Activated gamma-delta T cell (primary cell): ENCODE measurements at places on chromosomes 4 and X.
A peak's percentile ranks its signal among the peaks of the same experiment; 100 is the strongest.

DNA sequence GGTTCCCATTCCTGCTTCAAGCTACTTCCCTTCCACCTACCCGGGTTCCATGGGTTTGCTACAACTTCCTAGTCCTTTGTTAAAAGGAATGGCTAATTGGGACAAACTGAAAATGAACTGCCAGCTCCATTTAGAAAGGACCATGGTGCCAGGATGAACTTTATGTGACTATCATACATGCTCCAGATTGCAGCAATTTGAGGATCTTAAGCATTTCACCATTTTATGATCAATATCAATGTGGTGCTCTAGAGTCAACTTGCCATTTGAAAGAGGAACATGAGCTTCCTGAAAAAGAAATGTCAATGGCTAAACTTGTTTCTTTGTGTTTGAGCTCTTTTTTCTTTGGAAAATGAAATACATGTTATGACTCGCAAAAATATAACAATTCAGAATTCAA, 92.7 kb upstream of the IL15 start:
- no peak for DNase-seq

GRCh38 chrX:7062276-7062675, 85.2 kb upstream of the STS start:
- DNase-seq, result no peak

DNA sequence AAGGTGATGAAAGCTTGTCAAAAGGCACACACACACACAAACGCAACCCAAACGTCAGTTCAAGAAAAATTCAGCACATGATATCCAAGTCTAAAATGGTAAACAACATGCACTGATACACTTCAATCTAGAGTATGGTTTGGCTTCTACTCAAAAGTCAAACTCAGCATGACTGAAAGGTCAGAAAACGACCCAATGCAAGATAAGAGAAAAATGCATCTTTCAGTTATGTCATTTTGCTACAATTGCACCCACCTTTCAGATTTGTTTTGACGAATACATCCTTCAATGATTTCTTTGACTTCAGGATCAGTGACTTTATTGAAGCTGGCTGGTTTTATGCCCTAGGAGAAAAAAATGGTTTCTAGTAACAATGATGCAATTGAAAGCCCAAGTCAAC, 56.3 kb downstream of the WNK3 start:
- DNase-seq, result no peak

- DNase-seq, result no peak
Observed at GRCh38 chr4:152434011-152434410, 101.9 kb downstream of the FBXW7 start.

- DNase-seq, result no peak
Observed at GRCh38 chr4:84502333-84502954, 3.4 kb upstream of the NKX6-1 start.

- no peak for DNase-seq
Observed at GRCh38 chr4:87975466-87975865, at the start of gene SPP1. Gene SPP1, plus strand, starts transcription at chr4:87975714. Its CDS starts 1,182 bp downstream, at chr4:87976896.

- no peak for DNase-seq
Observed at GRCh38 chr4:10161146-10161545, 44.5 kb upstream of the WDR1 start.

DNA sequence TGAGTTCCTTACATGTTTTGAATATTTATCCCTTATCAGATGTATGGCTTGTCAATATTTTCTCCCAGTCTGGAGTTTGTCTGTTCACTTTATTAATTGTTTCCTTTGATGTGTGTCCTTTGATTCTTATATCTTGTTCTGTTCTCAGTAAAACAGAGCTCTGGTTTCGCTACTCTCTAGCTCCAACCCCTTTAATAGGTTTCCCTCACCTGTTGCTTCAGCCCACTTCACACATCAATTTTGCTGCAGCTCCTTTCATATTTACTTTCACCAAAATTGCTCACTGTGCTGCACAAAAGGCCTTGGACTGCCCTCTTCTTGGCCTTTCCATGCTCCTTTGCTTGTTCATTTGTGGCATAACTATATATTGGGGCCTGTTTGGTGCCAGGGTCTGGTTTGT, 85.1 kb downstream of the CFAP299 start:
- DNase-seq, result no peak

DNA sequence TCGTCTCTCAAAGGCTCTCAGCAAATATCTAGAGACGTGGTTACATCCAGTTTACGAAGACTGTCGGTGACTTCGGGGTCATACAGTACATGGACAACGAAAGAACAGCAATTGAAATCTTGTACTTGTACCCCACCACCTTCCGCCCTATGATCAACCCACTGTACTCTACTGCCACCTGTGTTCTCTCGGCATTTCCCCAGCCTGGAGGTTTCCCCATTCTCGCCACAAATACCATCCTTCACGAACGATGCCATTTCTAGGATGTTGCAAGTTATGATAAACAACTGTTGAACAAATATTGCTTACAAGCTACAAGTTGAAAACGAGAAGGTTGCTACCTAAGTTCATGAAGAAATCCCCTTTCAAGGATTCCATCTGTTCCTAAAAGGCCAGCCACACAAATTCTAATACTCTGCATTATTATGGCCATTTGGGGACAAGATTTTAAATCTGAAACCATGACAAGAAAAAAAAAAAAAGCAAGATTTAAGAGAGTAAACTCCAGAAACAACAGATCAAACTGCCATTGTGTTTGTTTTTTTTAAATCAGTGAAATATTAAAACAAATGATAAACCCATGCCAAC, 1.6 kb downstream of the APBB2 start:
- DNase-seq, result no peak

GRCh38 chrX:115941388-115941787, 229.2 kb upstream of the AGTR2 start:
- no peak for DNase-seq

GRCh38 chr4:66373268-66373667, 703.0 kb upstream of the EPHA5 start:
- DNase-seq, result no peak

GRCh38 chrX:104113222-104113965, 1.1 kb downstream of the ZCCHC18 start:
- DNase-seq, result no peak

DNA sequence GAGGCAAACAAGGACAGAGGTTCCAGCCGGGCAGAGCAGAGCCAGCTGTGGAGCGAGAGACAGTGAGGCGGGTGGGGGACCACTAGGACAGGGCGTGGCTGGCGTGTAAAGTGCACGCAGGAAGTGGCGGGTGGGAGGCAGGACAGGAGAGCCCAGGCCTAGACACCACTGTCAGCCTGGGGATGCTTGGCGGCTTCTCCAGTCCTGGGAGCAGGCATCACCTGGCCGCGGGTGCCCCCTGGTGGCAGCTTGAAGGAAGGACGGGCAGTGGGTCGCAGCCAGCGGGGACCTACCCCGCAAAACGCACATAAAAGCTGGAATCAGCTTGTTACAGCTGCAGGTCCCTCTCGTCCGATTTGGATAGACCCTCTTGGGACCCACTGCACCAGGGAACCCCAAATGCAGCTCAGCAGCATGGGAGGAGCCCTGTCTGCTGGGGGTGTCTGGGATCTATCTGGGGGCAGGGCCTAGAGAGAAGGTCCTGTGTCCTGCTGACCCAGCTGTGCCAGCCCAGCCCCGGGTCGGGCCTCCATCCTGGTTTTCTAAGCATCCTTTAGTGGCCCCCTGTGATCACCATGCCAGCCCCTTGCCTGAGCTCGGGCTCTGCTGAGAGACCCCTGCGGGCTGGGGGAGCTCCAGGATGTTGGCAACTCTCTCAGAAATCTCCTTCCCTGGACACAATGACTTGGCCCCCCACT, 57.7 kb downstream of the WFS1 start:
- peak; percentile 56 for DNase-seq

- no peak for DNase-seq
Observed at GRCh38 chrX:10016519-10017132, 49.5 kb downstream of the CLDN34 start.

GRCh38 chr4:141375855-141376254, 155.2 kb downstream of the ZNF330 start:
- DNase-seq, result no peak

- no peak for DNase-seq
Observed at GRCh38 chrX:115581759-115582615, 21.0 kb downstream of the PLS3 start.

DNA sequence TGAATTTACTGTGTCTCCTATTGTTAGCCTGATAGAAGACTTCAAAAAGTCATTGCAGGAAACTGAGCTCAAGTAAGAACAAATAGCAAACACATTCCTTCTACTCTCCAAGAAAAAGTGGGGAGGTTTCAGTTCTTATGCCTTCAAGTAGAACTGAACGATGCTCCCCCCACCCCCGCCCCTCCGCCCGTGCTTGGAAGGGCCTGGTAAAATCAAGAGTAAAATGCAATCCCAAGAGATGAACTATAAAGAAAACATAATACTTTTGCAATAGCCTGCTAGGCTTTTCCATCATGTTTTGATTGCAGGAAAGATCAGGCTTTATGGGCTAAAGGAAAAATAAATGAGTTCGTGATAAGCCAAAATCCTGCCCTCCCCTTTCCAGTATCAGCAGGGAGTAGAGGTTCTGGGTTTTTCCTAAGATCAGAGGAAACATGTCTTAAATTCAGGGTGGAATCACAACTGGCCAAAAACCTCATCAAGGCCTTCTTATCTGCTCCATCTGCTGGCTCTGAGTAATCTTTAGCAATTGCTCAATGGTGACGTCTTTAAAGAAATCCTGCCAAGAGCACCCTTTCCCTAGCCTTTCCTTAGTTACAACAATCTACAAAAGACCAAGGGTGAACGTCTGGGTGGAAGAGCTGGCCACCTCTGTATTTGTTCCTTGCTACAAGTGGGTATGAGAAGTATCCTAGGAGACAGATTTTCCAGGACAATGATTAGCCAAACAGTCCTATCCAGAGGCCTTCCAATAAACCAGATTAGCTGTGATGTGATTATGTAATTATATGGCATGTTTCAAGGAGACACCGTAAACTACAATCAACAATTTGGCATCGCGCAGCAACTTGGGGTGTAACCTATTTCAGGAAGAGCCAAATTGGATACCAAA, 66.3 kb upstream of the FAM9C start:
- no peak for DNase-seq

GRCh38 chr4:6916587-6917460, 7.2 kb downstream of the TBC1D14 start:
- peak; percentile 20 for DNase-seq

DNA sequence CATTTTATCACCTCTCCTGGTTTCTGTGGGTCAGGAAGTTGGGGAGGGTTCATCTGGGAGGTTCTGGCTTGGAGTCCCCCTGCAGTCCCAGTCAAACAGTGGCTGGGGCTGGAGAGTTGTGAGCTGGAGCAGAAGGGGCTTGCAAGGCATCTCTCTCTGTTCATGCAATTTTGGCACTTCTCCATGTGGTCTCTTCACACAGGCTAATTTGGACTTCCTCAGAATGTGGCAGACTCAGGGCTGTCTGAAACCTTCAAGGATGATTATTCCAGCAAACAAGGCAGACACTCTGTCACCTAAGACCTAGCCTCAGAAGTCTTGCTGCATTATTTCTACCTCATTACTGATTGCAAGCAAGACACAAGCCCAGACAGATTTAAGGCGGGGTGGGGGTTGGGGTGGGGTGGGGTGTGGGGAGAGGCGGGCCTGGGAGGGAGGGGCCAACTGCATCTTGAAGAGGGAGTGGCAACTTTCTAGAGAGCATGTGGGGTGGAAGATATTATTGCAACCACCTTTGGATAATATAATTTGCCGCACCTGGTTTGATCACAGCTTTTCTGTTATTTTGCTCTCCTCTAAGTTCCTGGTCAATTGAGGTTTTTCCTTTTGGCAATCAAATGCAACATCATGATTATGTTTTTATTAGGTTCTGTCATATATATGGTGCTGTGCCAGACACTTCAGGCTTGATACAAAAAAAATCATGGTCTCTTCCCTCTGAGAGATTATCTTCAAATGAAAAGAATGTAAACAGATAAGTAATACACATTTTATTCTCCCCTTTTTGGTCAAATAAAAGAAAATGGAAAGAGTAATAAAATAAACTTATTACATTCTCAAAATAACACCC, 799.5 kb downstream of the RPA4 start:
- no peak for DNase-seq

DNA sequence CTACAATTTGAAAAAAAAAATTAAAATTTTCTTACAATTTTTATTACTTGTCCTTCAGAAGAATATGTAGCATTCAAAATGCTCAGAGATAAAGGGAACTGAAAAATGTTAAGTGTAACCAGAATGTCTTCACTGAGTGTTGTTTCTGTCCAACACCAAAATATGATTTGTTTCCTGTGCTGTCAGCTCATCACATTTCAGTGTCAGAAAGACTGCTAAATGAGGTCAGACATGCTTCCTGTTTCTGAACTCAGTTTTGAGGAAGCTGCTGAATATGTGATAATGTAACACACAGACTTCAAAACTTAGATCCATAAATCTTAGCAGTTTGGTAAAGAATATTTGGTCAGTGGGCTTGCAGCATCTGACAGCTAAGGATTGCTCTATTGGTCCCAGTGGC, 1849.7 kb downstream of the PCDH7 start:
- no peak for DNase-seq

DNA sequence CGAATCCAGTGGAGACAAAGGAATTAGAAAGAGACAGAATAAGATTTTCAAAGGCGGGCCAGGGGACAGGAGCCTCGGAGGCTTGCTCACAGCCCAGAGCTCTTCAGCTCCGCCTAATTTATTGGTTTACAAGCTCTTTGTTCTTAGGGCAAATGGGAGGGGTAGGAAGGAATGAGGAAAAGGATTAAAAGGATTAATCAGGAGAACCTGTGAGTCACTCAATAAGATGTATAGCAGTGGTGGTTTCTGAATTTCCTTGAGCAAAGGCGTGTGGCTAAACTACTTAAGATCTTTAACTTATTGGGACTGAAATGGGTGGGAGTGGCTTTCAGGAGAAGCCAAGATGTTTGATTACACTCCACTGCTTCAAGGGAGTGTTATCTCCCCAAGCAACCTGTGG, 456.0 kb upstream of the SPANXN1 start:
- DNase-seq, result no peak
